Fibroblast of lung (primary cell): ENCODE measurements at places on chromosomes 5 and 9.
A peak's percentile ranks its signal among the peaks of the same experiment; 100 is the strongest.

DNA sequence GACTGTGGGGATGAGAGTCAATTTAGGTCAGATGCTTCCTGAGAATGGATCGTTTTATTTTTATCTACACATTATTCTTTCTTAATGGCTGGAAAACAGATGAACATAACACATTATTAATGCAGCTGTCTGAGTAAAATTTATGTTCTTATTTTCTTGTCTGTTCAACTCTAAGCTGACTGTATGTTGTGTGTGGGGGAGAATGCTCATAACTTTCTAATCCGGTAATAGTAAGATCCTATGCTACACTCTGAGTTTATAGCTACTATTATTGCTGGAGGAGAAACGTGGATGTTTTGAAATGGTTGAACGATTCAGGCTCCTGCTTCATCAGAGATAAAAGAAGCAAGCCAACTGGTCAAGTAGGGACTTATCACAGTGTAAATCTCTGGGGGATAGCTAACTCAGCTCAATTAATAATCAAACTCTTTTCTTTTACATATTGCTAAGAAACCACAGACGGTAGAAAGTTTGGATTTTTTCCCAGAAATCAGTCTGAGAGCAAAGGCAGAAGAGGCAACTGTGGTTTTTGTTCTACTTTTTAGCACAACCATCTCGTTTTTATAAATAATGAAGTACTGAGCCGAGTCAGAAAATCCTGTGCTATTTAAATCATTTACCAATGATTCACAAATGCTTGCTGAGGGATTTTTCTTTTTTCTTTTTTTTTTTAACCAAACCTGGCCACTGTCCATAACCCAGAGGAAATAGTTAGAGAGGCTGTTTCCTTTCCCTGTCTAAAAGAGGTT, 265.0 kb upstream of the FAM174A start:
- DNase-seq = peak; percentile 95

GRCh38 chr5:59146729-59147128, 563.9 kb downstream of the RAB3C start:
- no peak for DNase-seq

DNA sequence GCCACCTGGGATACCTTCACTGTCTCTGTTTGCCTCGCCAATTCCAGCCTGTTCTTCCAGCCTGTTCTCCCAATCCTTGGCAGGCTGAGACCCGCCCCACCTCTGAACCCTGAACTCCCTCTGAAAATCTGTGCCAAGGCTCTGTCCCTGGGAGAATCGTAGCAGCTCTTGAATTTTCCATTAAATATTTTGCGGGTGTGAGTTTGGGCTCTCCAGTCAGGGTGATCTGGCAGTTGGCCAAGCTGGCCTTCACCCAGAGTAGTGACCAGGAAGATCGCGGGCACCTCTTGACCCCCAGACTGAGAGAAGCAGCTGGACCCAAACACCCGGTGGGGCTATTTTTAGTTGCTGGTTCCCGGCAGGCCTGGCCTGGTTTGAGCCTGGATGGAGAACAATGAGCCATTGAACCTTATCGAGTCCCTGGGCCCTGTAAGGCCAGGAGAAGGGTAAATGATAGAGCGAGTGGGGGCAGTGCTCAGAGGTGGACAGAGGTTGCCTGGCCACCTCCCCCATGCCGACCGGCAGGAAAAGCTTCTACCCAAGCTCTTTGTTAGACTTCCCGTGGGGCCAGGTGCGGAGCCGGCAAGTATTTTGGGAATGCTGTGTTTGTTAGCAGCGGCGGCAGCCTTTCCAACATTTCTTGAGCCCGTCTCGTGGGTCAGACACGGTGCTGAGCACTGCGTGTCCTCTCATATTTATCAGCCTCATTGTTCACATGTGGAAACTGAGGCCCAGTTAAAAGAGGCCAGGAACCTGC, 146.2 kb downstream of the RGS3 start:
- DNase-seq = peak; percentile 89

- DNase-seq = no peak
Measured at GRCh38 chr9:124202447-124202971, 55.2 kb upstream of the NEK6 start.

- no peak for DNase-seq
Measured at GRCh38 chr5:991472-992267, 16.9 kb upstream of the NKD2 start.

DNA sequence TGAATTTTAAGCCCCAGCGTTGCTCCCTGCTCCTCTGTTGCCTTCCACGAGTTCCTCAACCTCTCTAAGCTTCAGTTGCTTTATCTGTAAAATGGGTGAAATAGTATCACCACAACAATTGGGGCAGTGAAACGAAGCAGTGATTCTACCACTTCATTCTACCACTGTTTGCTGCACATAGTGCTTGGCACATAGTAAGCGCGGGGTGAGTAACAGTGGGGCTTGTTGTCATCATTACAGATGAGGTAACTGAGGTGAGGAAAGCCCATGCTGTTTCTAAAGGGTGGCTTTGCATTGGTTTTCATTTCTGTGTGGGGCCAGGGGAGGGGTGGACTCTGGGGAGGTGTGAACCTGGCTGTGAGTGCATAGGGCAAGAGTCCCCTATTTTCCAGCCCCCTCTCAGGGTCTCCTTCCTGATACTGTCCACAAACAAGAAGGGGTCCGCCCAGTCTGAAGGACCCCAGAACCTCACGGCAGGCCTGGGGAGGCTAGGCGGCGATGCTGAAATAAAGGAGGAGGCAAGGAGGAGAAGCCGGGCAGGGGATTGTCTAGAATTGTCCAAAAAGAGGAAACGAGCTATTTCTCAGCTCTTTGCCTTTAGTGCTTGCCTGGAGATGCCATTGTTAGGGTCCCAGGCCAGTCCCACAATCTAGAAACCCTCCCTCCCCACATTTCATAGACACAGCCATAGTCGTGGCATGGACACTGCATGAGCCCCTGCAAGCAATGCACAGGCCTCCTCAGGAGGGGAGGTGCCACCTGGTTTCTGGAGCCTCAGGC, 65.6 kb downstream of the IL6ST start:
- DNase-seq = no peak

GRCh38 chr5:15383469-15383868, 116.5 kb upstream of the FBXL7 start:
- DNase-seq = peak; percentile 28

DNA sequence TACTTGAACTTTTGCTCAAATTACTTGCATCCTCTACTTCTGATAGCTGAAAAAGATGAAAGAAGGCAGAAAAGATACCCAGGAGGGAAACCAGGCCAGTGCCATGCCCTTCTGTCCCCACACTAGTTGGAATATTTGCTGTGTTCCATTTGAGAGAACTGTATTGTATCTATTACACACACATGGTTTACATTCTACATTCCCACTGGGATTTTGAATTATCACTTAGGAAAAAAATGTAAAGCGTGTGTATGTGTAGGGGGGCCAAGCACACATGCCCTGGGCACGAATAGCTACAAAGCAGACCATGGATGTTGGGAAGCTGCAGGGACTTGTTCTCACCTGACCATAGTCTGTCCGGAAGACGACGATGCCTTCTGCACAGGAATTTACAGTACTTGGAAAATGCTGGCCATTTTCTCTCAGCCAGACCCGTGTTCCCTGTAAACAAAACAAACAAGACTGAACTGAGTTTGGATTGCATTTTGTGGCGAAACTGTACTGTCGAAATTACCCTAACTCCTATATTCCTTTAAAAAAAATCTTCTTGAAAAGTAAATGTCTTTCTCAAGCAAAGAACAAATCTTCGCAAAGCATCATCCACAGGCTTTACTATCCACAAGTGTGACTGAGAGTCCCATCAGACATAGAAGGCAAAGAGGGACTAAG, 58.7 kb downstream of the MYO10 start:
- DNase-seq = peak; percentile 46

DNA sequence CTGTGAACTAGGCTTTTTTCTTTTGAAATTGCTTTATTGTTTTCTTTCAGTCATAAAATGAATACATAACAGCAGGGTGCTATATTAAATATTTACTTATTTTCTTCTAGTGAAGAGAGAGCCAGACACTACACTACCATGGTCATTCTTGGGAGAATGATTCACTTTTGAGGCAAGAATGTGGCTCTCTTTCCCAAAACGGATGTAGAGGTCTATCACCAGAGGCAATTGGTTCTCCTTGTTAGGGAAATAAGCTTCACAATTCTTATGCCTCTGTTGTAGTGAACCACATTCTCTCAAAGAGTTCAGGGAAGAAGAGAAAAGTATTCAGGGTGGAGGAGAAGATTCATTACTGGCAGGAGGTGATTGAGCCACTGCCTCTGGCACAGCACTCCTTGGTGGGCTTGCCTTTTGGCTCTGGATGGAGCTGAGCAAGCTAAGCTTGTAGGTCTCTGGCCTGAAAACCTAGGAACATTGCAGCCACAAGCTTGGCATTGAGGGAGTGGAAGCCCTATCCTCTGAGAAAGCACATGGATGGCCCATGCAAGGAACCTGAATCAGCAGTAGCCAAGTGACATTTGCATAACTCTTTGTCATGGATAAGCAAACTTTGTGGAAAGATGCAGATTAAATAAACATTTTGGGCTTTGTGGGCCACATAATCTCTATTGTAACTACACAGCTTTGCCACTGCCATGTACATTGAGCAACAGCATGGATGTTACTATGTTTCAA, 179.0 kb upstream of the TNC start:
- DNase-seq = no peak

GRCh38 chr9:106726070-106726815, 136.7 kb upstream of the ZNF462 start:
- no peak for DNase-seq

DNA sequence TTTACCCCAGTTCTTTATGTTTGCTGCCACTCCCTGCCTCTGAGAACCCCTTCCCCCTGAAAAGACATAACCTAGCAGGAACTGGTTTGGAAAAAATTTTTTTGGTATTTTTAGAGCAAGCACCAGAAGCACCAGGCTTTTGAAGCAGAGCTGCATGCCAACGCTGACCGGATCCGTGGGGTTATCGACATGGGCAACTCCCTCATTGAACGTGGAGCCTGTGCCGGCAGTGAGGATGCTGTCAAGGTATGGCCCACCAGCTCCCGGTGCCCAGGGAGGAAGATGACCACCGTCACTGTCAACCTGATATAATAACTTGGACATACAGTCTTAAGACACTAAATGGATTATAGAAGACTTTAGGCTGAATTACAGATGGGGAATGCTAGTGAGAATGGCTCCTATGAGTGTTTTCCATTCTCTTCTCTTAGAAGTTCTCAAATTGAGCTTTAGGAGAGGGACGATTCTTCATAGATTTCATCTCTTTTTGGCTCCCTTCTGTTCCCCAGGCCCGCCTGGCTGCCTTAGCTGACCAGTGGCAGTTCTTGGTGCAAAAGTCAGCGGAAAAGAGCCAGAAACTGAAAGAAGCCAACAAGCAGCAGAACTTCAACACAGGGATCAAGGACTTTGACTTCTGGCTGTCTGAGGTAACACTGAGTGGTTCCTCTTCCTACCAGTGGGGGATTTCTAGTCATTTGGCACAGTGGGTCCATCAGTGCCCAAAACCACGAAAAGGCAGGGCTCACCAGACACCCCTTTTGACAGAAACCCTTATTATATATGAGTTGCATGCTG, 44.9 kb downstream of the DYNC2I2 start:
- DNase-seq = no peak

- no peak for DNase-seq
Measured at GRCh38 chr5:79847561-79847960, 143.5 kb downstream of the MTX3 start.

DNA sequence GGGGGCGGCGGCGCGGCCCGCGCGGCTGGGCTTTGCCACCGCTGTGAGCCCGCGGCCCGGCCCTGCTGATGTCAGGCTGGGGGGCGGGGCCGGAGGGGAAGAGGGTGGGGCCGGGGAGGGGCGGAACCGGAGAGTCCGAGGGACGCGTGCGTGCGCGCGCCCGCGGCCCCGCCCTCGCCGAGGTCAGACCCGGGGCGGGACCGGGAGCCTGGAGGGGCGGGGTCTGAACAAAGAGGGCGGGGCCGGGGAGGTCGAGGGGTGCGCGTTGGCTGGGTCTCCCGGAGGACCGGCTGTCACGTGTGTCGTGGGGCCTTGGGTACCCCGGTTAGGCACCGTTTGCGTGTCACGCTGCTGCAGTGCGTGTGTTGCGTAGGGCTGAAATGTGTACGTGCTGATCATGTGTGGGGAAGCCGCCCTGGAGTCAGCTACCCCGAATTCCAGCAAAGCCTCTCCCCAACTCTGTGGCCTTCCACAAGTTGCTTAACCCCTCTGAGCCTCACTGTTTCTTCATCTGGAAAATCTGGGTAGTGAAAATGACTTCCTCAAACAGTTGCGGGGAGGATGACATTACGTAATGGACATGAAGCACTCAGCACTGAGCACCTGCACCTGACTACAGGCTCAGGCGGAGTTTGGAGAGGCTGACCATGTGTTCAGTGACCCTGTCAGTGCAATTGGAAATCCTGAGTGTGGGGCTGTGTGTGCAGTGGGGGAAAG, at the start of gene RALGDS:
Gene RALGDS (minus strand): TSS at position 43 of the 717 bp plus-strand sequence. CDS start 86 bp downstream, outside the sequence.
- DNase-seq = peak; percentile 76

- no peak for DNase-seq
Measured at GRCh38 chr5:33242277-33242676, 198.5 kb upstream of the TARS1 start.

DNA sequence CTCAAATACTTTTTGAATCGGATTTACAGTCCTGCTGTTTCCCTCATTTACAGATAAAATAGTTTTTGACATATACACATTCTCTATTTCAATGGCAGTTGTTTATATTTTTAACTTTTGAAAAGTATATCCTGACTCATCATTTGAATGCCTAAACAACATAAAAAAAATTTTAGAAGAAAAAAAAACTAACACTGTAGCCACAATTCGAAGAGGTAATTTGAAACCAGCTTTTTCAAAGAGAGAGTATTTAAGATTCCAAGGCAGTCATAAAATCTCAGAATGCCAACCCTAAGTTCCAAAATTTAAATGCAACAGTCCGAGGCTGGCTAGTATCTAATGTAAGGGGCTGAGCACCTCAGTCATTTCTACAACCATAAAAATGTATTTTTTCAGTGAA, 626.8 kb downstream of the DNAH5 start:
- no peak for DNase-seq

- DNase-seq = no peak
Measured at GRCh38 chr5:60630179-60630578, 69.8 kb downstream of the DEPDC1B start.

DNA sequence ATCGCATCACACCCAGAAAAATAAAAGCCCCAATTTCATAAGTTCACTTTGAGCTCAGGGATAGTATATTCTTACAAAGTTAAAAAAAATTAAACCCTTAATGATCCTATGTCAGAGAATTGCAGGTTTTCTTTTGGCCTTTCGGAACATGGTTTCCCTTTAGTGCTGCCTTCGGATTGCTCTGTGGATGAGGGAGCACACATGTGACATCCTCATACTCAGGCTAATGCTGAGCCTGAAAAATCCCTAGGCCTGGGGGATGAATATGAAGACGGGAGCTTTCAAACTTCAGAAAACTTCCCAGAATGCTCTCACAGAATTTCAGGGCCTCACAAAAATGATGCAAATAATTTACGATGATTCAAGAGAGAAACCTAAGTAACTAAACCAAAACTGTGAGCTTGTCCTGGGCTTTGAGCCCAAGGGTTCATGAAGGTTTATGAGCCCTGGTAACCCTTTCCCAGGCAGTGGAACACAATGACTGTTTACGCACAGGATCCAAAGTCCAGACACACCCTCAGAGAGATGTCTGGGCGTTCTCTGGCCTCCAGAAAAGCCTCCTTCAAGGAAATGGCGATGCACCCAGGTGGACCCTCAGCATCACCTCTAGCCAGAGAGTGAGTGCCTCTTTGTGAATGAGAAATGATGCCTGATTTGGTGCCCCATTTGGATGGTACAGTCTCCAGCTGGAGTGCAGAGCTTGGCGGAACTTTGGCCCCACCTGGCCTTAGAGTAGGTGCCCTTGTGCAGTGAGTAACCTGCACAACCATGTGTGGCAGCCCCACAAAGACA, 145.4 kb downstream of the ENTREP1 start:
- no peak for DNase-seq

- no peak for DNase-seq
Measured at GRCh38 chr9:92610470-92611420, 59.2 kb downstream of the IPPK start.

GRCh38 chr5:87121304-87122150, 146.2 kb upstream of the RASA1 start:
- peak; percentile 87 for DNase-seq
